Cortex of kidney (tissue), 1 donor: ENCODE measurements at places on chromosomes 6 and 20.

GRCh38 chr6:47371139-47371869, 61.6 kb upstream of the TNFRSF21 start:
- DNase-seq, result no peak

DNA sequence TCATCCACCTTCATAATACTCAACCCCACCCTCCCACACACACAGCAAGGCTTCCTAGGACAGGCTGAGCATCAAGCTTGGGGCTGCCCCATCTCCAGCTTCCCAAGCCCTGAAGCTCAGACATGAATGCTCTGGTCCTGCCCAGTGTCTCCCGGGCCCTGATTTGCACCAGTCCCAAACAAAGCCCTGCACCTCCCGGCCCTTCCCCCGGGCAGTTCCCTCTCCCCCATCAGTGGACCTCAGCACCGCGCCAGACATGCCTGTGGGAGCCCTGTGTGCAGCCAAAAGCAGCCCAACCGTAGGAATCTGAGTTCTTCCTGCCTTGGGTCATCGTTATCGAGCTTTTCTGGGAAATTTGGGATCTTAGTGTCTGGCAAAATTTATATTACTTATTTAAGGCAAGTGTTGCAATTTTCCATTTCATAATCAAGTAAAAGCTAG, 63.5 kb downstream of the THBS2 start:
- DNase-seq, result no peak

DNA sequence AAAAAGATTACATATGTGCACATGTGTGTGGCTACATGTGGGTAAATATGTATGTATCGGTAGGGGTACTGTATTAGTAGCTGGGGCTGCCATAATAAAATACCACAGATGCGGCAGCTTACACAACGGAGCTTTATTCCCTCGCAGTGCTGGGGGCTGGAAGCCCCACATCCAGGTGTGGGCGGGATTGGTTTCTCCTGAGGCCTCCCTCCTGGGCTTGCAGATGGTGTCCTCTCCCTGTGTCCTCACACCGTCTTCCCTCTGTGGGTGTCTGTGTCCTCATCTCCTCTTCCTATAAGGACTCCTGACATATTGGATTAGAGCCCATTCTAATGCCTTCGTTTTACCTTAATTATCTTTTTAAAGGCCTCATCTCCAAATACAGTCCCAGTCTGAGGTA, 97.7 kb downstream of the LY86 start:
- no peak for DNase-seq

DNA sequence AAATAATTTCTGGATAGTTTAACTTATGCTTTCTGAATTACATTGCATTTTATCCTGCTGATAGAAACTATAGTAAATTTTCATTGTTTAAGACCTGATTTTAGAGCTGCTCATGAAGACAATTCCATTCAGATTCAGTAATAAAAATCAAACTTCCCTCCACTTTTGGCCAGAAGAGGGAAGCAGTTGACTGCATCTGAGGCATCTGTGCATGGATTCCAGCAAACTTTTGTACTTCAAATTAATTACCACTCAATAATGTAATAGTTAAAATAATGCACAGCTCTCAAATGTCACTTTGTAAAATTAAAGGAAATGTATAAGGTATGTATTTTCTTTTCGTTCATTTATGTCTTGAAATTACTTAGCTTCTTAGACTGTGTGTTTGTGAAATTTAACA, 64.2 kb upstream of the SLC35B3 start:
- no peak for DNase-seq

DNA sequence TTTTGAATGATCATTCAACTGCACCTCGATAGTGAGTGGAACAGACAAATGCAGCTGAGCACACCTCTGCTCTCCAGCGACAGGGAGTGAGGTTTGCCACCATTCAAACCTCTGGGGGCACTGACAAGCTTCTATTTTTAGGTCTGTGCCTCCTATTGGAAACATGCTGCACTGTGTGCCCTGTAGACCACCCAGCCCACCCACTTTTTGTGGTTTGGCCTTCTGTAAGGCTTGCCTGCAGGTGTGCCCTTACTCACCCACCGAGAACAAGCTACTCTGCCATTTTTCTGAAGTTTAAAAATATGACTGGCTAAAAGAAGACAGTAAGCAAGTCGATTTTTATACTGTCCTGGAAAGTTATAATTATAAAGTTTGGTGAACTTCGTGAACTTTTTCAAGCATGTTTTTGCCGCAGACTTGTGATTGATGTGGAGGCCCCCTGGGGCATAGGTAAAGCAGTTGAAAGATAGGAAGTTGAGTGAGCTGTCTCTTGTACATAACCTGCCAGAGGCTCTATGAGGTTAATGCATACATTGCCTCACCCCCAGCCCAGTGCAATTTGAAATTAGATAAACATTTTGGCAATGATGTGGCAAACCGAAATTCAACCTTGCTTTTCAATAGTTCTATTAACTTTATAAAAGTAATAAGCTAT, 53.8 kb downstream of the ADGRG6 start:
- no peak for DNase-seq

DNA sequence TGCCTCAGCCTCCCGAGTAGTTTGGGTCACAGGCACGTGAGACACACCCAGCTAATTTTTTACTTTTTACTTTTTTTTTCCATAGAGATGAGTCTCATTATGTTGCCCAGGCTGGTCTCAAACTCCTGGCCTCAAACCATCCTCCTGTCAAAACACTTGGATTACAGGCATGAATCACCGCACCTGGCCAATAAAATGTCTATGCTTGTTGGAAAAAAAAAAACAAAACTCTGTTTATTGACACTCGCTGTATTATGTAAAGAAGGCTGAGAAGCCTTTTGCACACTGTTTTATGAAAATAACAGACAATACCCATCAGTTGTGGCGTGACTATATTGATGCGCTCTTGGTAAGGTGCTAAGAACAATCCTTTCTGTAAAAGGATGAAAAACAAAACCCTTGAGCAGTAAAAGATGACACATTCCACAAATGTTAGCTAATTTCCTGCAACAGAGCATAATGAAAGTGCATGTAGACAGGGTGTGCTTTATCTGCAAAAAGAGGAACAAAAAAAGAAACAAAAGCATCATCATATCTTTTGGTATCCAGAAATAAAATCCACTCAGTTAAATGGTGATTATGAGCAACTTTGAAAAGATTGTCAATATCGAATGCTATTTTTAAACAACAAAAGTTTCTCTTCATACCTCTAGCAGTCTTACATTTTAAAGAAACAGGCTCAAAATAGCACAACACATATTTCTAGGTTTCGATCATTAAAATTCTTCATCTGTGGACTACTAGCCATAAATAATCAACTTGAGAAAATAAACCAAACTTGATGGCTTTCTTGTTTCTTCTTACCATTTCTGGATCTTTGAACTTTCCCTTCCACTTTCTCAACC, 108.3 kb upstream of the PHACTR1 start:
- no peak for DNase-seq

- no peak for DNase-seq
Measured at GRCh38 chr20:60591172-60591799, 633.1 kb downstream of the CDH26 start.

DNA sequence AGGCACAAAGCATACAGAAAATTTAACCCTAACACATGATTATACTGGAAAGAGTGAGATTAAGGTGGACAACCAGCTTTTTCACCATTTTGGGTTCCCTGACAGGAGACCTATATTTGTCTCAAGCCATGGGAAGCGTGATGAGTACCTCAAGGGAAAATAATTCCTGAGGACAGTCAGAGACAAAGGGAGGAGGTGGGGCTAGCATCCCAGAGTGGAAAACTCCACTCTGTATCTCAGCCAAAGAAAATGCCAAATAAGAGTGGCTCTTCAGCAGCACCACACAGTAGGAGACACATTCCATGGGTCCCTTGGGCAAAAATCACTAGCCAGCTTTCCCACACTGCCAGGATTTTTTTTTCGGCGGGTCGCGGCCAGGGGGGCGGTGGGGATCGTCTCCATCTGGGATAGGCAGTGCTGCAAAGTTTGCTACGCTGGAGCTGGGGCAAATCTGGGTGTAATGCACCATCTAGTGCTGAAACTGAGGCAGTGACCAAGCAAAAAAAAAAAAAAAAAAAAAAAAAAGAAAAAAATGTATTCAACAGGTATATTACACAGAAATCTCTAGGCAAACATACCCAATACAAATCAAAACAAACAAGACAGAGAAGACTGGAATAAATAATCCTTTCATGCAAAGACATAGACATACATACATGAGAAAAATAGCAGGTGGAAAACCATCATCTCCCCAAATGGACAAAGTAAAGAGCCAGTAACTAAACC, 77.3 kb upstream of the SLC35F1 start:
- DNase-seq, result no peak

GRCh38 chr20:50304923-50305635, 114.4 kb downstream of the CEBPB start:
- no peak for DNase-seq

GRCh38 chr20:31808481-31808880, 10.7 kb upstream of the MYLK2 start:
- no peak for DNase-seq

DNA sequence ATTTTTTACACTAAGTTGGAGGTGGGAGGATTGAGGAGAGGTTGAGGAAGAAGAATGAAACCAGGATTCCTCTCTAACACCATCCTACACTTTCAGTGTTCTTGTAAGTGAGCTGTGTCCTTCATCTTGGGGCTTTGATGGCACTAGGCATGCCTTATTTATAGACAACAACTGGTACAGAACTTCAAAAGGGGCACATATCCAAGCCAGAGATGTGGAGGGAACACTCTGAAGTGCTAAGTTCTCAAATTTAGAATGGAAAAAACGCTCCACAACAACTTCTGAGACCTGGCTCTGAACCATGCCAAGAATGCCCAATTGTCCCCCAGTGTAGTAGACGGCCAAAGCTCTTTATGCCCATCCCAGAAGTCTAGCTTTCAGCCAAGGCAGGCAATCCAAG, 16.2 kb upstream of the PKHD1 start:
- DNase-seq, result no peak

DNA sequence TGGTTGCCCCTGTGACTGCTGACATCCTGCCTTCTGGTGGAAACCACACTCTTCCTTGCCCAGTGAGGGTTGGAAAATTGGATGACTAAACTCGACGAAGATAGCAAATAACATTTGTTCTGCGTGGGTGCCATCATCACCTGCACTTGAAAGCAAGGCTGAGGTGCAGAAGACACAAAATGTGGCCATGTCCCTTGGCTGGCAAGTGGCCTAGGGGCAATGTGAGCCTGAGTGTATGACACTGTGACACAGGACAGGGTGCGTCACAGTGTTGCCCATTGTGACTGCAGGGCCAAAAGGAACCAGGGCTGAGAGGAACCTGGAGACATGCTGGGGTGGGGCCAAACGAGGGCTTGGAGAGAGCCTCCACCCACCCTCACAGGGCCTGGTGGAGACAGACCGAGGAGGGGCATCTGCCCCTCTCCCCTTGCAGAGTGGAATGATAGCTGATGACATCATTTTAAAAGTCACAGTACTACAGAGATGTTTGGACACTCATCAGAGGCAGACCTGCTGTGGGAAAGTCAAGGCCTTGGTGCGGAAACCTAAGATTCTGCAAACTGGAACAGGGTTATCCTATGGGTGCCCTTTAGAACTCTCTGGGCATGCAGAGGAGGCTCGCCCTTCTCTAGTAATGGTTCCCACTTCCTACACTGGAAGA, 12.8 kb upstream of the HLA-F start:
- no peak for DNase-seq

- DNase-seq, result no peak
Measured at GRCh38 chr20:48102076-48102787, 317.0 kb upstream of the SULF2 start.
